CD4-positive, alpha-beta memory T cell (primary cell): ENCODE measurements at places on chromosomes 6 and 20. TPM values are rescaled to one million over a fixed set of nuclear protein-coding genes. Genes with fewer than 3 reads are reported as not detected.
A peak's percentile ranks its signal among the peaks of the same experiment; 100 is the strongest.

The HLA-DQA1 gene
- total RNA-seq, result 6.7 TPM

The LGSN gene
- not detected for total RNA-seq

The CENPB gene
- 52.2 TPM for total RNA-seq

The TNNC2 gene
- total RNA-seq, result not detected

- no peak overlapping the region for H3K27ac ChIP-seq
- no peaks in the 10 kb centered on the region for H3K36me3 ChIP-seq
- H3K4me1 ChIP-seq, result peaks cover 1% of the 10 kb centered on the region
- H3K4me3 ChIP-seq, result no peak overlapping the region
- DNase-seq, result no peak
Measured at GRCh38 chr6:11791354-11792107, 12.9 kb upstream of the ADTRP start.

- H3K27ac ChIP-seq, result no peak overlapping the region
- DNase-seq, result no peak
- H3K4me3 ChIP-seq, result no peak overlapping the region
- H3K27me3 ChIP-seq, result no peaks in the 10 kb centered on the region
Measured at GRCh38 chr6:96852605-96853004, 15.3 kb upstream of the GPR63 start.

DNA sequence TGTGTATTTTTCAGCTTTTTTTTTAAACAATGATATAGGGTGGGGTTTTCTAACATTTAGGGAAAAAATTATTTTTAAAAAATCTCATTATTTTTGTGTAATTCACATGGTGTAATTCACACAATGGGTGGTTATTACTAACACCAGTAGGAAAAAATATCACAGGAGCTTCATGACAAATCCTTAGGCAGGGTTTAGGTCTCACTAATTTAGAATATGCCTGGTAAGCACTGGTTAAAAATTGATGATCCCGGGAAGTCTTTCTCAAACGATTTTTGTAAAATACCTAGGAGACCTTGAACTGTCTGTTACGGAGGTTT, 29.5 kb upstream of the ZNF217 start:
- no peak for DNase-seq
- H3K36me3 ChIP-seq, result no peaks in the 10 kb centered on the region
- H3K27ac ChIP-seq, result peak overlapping the region; percentile 58
- peaks cover 37% of the 10 kb centered on the region for H3K4me1 ChIP-seq
- H3K27me3 ChIP-seq, result no peaks in the 10 kb centered on the region

The TFAP2D gene
- total RNA-seq, result not detected

DNA sequence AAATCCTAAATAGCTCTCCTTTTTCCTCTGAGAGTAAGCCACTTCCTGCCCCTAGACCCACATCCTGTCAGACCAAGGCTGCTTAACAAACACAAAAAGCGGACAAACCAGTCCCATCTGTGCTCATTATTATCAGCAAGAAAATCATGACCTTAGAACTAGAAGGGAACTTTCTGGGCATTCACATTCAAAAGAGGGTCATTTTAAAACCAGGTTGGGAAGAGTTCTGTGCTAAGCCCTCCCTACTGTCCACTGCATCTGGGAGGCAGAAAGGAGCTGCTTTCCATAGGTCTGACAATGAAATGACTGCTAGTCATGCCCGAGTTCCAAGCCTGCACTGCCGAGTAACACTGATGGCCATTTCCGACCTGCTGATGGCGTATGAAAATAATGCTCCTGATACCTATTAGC, 15.4 kb downstream of the EZR start:
- H3K36me3 ChIP-seq, result peaks cover 13% of the 10 kb centered on the region
- H3K4me1 ChIP-seq, result peaks cover 98% of the 10 kb centered on the region
- H3K27ac ChIP-seq, result peak overlapping the region; percentile 52
- DNase-seq, result peak; percentile 68
- no peaks in the 10 kb centered on the region for H3K27me3 ChIP-seq

DNA sequence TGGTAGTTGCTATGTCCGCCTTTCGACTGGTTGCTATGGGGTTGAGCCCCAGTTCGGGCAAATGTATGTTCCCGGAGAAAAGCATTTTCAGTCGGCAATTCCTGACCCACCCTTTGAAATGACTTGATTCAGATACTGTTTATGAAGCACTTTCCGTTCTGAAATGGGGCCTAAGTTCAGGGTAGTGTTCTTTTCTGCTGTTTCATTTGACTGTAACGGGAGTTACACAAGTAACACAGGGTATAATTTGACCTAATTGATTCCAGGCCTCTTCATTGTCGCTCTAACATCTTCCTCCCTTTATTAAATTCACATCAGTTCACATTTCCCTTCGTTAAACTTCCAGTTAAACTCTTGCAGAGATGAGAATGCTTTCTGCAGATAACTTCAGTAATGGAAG, 85.5 kb downstream of the BMP6 start:
- H3K36me3 ChIP-seq, result no peaks in the 10 kb centered on the region
- DNase-seq, result no peak
- no peak overlapping the region for H3K27ac ChIP-seq
- H3K27me3 ChIP-seq, result no peaks in the 10 kb centered on the region

- no peaks in the 10 kb centered on the region for H3K4me1 ChIP-seq
- H3K36me3 ChIP-seq, result no peaks in the 10 kb centered on the region
- H3K27ac ChIP-seq, result no peak overlapping the region
- no peak for DNase-seq
Measured at GRCh38 chr6:9307187-9307586, 871.8 kb upstream of the SLC35B3 start.

GRCh38 chr6:18380158-18380836, 6.9 kb upstream of the RNF144B start:
- no peak overlapping the region for H3K4me3 ChIP-seq
- no peak for DNase-seq
- no peaks in the 10 kb centered on the region for H3K27me3 ChIP-seq
- no peak overlapping the region for H3K27ac ChIP-seq

DNA sequence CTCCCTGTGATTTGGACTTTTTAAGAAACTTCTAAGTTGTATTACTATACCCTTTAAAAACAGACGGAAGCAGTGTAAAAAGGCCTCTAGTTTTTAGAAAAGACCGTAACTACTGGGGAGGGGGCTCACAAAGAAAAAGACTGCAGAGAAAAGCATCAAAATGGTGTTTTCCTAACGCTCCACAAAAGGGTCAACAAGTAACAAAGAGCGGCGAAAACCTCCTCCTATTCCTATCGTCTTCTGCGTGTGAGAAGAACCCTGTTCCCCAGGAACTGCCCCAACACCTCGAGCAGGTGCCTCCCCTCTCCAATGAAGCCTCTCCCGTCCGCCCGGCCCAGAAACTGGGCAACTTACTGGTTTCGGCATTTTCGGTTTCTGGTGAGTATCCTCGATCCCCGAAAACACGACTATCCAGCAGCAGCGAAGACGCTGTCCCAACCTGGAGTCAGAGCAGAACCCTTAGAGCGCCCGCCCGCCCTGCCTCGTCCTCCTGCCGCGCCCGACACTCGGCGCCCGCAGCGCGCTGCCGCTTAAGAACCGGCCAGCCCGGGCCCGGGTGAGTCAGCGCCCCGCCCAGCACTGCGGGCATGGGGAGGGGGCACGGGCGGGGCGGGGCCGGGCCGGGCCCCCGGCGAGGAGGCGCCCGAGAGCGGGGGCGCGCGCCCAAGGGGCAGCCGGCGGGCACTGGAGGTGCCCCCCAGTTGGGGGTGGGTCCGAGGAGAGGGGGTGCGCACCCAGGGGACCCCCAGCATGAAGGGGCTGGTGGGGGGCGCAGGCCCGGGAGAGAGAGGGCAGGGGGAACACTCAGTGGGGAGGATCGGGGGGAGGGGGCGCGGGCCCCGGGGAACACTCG, 1.2 kb downstream of the EZR start:
- no peaks in the 10 kb centered on the region for H3K27me3 ChIP-seq
- peak; percentile 85 for DNase-seq
- no peaks in the 10 kb centered on the region for H3K36me3 ChIP-seq

The TREM1 gene
- total RNA-seq, result not detected

GRCh38 chr20:20802328-20802727, 89.9 kb upstream of the RALGAPA2 start:
- no peaks in the 10 kb centered on the region for H3K4me1 ChIP-seq
- no peak overlapping the region for H3K27ac ChIP-seq
- DNase-seq, result no peak
